ENCODE measurements at places on chromosomes 1 and 21.

DNA sequence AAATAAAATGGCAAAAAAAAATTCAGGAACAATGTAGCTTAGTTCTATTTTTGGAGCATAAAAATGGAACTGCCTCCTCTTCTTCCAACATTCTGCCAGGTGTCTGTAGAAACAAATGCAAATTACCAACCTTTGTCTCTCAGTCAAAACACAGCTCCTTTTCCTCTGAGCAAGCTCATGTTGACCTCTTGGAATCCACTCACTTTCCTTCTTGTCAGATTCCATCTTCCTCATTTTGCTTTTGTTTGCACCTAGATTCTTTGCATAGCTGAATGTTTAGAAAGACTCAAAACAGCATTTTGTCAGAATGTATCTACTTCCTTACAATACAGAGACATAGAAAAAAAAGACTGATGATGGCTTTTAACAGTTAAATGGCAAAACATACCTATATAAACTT, 178.2 kb downstream of the ADGRL2 start:
- DNase-seq, result no peak

DNA sequence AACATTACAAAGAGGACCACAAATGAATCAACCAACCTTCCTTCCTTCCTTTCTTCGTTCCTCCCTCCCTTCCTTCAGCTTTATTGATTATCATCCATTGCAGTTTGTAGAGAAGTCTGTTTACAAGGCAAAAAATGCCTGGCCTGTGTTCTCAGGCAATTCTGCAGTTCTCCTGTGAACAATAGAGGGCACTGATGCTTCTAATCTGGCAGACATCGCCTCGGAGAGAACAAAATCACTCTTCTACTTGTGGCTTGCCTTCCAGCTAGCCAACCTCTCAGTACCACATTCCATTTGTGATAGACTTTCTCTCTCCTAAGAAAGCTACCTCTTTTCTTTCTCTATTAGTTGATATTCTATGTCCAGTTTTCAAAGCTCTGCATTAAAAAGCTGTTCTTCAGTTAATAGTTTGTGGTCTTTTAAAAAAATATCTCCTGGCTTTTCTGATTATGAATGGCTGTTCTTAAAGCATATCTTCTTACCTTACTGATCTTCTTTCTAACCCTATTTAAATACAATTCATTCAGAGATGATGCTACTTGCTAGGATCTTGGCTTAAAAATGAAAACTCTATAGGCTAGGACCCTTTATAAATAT, 26.9 kb upstream of the ESRRG start:
- peak; percentile 7 for DNase-seq

DNA sequence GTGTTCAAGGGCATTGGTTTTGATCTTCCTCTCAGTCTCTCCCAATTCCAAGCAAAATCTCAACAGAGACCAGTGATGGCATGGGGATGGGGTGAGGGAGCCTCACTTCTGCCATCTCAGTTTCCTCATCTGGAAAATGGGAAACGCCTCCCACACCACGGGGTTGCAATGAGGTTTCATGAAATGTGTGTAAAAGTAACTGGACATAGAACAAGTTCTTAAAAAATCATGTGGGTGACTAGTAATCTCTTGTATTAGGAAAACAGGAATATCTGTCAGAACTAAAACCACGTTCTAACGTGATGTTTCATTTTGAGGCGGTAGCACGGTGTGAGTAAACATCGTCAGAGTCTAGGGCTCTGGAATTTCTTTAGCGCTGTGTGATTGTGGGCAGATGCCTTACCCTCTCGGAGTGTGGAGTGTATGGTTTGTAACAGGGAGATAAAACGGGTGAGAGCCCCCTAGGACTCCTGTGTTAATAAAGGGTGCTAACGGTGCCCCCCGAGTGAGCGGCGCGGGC, 55.5 kb upstream of the DNAJC6 start:
- no peak for DNase-seq

GRCh38 chr1:156707417-156708217, 2.2 kb upstream of the CRABP2 start:
- DNase-seq, result peak; percentile 67

- no peak for DNase-seq
Measured at GRCh38 chr1:1223321-1223720, 8.5 kb downstream of the SDF4 start.

- no peak for DNase-seq
Measured at GRCh38 chr1:57826535-57826934, 402.7 kb upstream of the DAB1 start.

- no peak for DNase-seq
Measured at GRCh38 chr1:103125219-103125618, 16.9 kb upstream of the COL11A1 start.

DNA sequence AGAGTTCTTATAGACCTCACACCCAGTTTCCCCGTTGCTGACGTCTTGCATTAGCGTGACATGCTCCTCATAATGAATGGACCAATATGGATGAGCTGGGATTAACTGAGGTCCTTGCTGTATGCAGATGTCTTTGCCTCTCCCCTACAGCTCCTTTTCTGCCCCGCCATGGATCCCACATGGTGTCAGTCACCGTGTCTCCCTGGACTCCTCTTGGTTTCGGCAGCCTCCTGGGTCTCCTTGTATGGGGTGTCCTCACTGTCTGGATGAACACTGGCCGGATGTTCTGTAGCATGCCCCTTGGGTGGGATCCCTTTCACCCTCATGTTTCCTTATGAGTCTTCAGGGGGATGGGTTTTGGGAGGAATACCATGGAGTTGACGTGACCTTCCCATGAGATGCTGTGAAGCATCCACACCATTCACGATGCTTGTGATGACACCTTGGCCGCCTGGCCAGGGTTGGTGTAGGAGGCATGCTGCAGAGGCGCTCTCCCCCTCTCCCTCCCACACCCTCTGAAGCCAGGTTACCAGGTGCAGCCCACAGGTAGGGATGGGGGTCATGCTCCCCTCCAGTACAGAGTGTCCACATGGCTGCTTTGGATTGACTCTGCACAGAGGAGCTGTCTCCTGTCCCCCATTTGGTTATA, 4.4 kb downstream of the GJC2 start:
- DNase-seq, result no peak

DNA sequence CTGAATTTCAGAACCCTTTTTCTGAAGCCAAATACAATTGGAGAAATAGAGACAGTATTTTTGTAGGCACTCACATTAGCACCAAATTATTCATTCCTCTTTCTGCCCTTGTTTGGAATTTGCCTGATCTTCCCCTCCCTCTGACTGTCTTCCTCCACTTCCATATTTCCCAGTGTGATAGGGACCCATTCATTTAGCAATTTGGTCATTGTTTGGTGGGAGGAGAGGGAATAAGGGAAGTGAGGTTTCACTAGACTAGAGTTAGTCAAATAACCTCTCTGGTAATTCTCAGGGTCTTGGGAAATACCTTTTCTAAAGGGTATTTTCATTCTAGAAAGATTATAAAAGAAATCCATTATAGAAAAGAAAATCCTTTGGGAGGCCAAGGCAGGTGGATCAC, 31.0 kb upstream of the MTMR11 start:
- no peak for DNase-seq

DNA sequence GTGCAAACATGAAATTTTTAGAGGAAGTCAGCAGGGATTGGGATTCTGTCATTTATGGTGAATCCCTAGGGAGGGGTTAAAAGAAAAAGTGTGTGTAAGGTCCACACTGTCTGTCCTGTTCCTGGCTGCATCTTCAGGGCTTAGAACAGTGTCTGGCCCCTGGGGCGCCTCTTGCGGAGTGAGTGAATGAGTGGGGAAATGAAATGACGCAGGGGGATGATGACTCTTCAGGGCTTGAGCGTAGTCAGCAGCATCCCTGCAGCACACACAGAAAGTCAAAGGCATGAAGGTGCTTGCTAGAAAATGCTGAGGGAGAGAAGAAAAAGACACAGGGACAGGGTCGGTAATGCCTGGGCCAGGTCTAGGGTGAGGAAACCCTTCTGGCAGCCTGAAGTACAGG, 57.8 kb downstream of the PGBD5 start:
- DNase-seq, result no peak

- peak; percentile 68 for DNase-seq
Measured at GRCh38 chr1:160129046-160129445, 13.5 kb downstream of the ATP1A2 start.

- DNase-seq, result no peak
Measured at GRCh38 chr1:233172201-233172600, 123.3 kb downstream of the PCNX2 start.

DNA sequence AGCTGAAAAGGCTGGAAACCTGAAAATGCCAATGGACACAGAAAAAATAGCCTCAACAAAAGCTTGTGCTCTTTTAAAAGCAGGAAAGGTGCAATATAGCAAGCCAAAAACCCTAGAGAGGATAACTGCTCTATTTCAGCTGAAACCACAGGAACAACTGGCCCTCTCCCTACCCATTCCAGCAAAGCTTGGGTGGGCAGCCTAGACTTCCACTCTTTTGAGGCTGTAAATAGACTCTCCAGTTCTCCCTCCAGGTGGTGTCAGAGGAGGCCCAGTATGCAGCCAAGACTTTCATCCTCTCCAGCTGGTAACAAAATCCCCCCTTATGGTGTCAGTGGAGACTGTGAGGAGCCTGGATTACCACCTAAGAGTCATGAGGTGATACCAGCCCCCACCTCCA, 206.9 kb upstream of the PLD5 start:
- no peak for DNase-seq

- no peak for DNase-seq
Measured at GRCh38 chr1:206635978-206636345, 626 bp downstream of the DYRK3 start.

DNA sequence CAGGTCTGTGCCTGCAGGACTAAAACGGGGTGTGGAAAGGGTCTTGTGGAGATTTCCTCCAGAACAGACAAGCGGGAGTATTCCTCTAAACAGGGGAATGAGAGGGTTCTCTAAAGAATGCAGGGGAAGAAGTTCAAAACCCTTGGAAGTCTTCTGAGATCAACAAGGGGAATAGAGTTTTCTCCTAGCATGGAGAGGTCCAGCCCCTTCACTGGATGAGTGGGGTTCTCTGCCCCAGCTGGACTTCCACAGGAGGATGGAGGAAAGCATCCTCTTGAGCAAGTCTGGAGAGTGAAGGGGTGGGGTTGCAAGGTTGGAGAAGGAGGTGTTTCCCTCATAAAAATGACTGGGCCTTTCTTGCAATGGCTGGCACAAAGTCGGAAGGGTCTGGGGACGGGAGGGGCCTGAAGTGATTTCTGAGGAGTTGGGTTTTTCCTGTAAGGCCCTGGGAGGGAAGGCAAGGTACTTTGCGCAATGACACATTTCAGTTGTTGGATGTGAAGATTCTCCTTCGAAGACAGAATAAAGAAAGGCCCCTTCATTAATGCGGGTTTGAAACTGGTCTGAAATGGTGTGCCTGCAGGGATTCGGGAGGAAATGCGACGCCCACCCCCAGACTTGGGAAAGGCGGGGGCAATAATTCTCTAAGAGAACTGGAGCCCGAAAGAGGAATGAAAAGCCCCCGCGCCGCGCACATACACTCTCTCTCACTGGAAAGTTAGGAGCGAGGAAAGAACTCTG, 884 bp downstream of the SPATA6 start:
- DNase-seq, result peak; percentile 34

- no peak for DNase-seq
Measured at GRCh38 chr1:204267191-204267601, 53.4 kb upstream of the GOLT1A start.

GRCh38 chr1:170663404-170664092, 383 bp upstream of the PRRX1 start:
- DNase-seq, result no peak

GRCh38 chr1:200535605-200536004, 84.9 kb downstream of the KIF14 start:
- no peak for DNase-seq

- DNase-seq, result peak; percentile 45
Measured at GRCh38 chr1:27581823-27582243, 22.1 kb downstream of the AHDC1 start.

GRCh38 chr1:64304823-64305222, 101.4 kb downstream of the UBE2U start:
- DNase-seq, result no peak

- DNase-seq, result no peak
Measured at GRCh38 chr1:183780159-183780558, 24.8 kb upstream of the RGL1 start.

GRCh38 chr1:147736883-147737282, 23.5 kb downstream of the GJA5 start:
- no peak for DNase-seq

- DNase-seq, result no peak
Measured at GRCh38 chr1:34057347-34058130, 107.5 kb downstream of the CSMD2 start.

DNA sequence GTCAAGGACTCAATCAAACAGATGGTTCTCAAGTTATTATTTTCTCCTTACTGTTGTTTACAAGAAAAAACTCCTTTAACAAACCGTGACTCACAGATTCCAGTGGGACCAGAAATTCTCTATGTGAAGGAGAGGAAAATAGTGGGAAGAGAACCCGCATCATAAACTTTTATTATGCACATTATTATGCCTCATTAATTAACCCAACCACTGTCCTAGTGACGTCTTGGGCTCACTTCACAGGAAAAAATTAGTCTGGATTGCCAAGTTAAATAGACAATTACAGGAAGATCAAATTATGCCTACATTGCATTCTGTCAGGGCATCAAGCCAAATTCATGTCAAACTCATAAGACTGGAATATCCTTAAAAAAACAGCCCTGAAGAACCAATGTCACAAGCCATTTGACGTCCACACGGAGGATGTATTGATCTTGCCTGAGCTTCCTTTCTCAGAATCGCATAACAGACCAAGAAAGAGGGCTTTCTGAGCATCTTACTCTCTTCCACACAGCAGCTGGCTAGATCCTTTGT, 347.8 kb downstream of the DUSP10 start:
- DNase-seq, result peak; percentile 42

GRCh38 chr1:27645071-27645415, 10.1 kb upstream of the FGR start:
- no peak for DNase-seq

DNA sequence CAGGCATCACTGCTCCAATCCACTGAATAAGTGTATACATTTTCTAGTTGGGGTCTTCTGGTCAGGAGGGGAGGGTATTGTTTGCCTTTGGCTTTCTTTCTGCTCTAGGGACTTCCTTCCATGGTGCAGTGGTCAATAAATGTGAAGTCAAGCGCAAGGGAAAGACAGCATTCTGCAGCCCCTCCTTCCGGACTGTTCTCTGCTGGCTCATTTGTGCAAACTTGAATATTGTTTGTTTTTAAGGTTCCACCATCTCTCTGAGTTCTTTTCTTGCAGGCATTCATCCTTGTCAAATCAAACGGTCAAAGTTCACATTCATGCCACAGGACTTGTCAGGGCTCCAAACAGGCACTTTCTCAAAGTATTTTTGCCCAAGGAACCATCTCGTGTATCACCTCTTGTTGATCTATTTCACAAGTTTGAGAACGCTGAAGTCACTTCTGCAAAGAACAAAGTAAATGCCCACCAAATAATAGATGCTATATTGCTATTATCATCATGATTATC, 205.6 kb upstream of the KAZN start:
- DNase-seq, result no peak

DNA sequence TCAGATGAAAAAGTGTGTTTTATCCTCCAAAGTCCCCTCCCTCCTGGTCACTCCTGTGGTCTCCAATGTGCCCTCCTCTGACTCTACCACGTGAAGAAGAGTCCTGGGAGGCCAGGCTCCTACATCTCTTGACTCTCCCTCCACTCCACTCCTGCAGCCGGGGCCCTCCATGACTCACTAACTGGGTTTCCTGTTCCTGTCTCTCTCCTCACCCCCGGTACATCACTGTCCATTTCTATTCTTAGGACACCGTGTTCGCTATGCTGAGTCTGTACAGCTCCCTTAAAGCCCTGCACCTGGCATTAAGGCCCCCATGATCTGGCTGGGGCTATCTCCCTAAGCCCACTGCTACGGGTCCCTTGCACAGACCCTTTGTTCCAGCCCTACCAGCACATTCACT, 93.4 kb downstream of the BCAR3 start:
- DNase-seq, result no peak

GRCh38 chr1:235008239-235008638, 120.4 kb downstream of the TOMM20 start:
- DNase-seq, result no peak

GRCh38 chr1:199151634-199152425, 513.0 kb downstream of the PTPRC start:
- DNase-seq, result no peak
